Activated CD4-positive, alpha-beta memory T cell treated with anti-CD3 and anti-CD28 coated beads, Interleukin-2, amount 10 ng/mL, durations not matched to agents 7 days and 5 days (primary cell): ENCODE measurements at places on chromosomes 16 and 17. TPM values are rescaled to one million over a fixed set of nuclear protein-coding genes. Genes with fewer than 3 reads are reported as not detected.

Gene TPSG1
- total RNA-seq: not detected

Gene SMIM36
- total RNA-seq: not detected

Gene TBC1D26
- total RNA-seq: not detected

Gene KCNAB3
- total RNA-seq: 7.7 TPM

Gene GAS7
- 0.35 TPM for total RNA-seq

Gene RTN4RL1
- 0.33 TPM for total RNA-seq

Gene FKBP10
- total RNA-seq: not detected

Gene SLC6A2
- total RNA-seq: not detected

Gene SLC16A11
- total RNA-seq: 0.35 TPM

Gene KRT33A
- not detected for total RNA-seq

Gene CHRNE
- 0.33 TPM for total RNA-seq

Gene TAC4
- total RNA-seq: not detected

Gene GUCY2D
- total RNA-seq: not detected

Gene ZP2
- 0.10 TPM for total RNA-seq

Gene MMP15
- total RNA-seq: 1.1 TPM

Gene NXPH3
- not detected for total RNA-seq

Gene ABCC6
- total RNA-seq: not detected

Gene CRHR1
- total RNA-seq: not detected

Gene PIGS
- 66.3 TPM for total RNA-seq

Gene MT1H
- total RNA-seq: not detected

Gene MRTFB
- 12.5 TPM for total RNA-seq

Gene ST6GALNAC2
- total RNA-seq: 0.65 TPM

Gene OTOP2
- total RNA-seq: not detected

Gene ABI3
- 48.2 TPM for total RNA-seq

Gene HS3ST3B1
- 29.9 TPM for total RNA-seq

Gene GPR142
- 0.15 TPM for total RNA-seq

Gene AOC2
- 1.0 TPM for total RNA-seq
